ENCODE measurements at places on chromosomes 12 and 14.
A peak's percentile ranks its signal among the peaks of the same experiment; 100 is the strongest.

GRCh38 chr12:59372956-59373355, 222.9 kb upstream of the SLC16A7 start:
- no peak for DNase-seq

GRCh38 chr12:6052940-6053329, 71.5 kb downstream of the VWF start:
- DNase-seq = no peak

DNA sequence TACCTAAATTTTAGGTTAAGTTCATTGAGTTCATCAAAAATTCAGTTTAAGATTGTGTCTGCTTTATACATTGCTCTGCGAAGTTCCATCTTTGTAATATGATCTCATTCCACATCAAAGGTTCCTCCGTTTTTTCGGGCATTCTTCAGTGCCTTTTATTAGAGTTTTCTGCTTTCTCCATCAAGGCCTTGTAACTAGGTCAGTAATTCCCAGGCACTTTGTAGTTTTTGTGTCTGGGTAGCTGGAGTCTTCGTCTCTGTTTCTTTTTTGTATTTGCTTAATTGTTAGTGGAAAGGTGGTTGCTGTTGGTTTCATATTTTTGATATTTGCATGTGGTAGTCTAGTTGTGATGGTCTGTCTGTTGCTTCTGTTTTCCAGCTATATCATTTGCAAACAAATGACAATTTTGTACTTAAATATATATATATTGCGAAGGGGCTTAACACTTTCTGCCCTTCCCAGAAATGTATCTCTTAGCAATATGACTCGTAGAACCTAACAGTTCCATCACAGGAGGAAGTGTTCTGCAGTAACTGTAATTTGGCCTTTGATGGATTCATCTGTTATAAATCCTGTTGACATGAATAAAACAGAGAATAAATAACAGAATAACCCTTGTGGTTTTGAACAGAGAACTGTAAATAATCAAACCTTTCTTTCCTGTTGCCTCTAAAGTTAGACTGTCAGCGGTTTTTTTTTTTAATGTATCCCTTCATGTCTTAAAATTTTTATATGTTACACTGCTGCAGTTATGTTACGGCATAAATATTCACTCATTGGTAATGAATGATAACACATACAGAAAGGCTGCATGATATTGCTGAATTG, 88.4 kb upstream of the DYNC1H1 start:
- no peak for DNase-seq

GRCh38 chr12:44224399-44225148, 388.7 kb downstream of the TMEM117 start:
- no peak for DNase-seq

DNA sequence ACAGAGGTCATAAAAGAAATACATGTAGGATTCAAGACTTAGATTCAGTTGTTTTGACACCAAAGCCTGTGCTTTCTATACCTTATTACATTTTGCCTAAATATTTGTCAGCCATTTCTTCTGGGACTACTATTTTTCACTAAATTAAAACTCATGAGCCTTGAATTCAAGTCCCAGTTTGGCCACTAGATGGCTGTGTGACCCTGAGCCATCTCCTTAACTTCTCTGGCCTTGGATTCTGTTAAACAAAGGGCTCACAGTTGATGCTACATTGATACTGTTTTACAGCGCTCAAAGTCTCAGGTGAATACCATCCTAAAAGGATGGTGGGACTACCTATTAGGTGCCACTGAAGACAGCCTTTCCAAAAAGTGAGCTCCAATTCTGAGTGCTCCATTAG, 39.6 kb upstream of the CCDC198 start:
- DNase-seq = peak; percentile 7

GRCh38 chr12:44812062-44812461, 64.1 kb downstream of the NELL2 start:
- no peak for DNase-seq

DNA sequence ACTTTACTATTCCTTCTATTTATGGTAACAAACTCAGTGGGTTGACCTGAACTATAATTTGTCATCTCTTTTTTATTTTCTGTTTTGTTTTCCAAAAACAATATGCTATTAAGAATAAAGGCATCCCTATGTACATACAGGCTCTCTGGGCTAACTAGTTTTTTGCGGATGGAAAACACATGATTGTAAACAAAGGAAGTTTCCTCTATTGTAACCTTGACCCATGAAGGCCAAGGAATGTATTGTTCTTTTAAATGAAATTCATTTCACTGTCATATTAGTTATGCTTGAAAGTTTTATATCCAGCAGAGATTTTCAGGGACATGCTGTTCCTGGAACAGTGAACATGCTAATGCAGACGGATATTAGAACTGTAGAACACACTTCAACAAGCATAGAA, 705.0 kb upstream of the SEL1L start:
- DNase-seq = no peak

GRCh38 chr12:109092497-109093021, 713 bp downstream of the ALKBH2 start:
- DNase-seq = no peak

DNA sequence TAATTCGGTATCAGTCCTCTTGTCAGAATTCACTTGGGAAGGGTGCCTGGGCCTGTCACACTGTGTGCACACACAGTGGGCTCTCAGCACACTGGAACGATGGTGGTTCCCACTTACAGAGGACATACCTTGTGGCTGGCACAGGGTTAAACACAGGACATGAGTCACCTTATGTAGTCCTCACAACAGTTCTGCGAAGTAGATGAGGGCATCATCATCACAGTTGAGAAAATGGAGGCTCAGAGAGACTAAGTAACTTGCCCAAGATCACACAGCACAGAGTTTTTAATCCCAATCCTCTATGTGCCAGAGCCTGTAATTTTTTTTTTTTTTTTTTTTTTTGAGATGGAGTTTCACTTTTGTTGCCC, 90.7 kb downstream of the NINJ2 start:
- DNase-seq = no peak

GRCh38 chr12:51863363-51863932, 14.9 kb upstream of the FIGNL2 start:
- DNase-seq = no peak

DNA sequence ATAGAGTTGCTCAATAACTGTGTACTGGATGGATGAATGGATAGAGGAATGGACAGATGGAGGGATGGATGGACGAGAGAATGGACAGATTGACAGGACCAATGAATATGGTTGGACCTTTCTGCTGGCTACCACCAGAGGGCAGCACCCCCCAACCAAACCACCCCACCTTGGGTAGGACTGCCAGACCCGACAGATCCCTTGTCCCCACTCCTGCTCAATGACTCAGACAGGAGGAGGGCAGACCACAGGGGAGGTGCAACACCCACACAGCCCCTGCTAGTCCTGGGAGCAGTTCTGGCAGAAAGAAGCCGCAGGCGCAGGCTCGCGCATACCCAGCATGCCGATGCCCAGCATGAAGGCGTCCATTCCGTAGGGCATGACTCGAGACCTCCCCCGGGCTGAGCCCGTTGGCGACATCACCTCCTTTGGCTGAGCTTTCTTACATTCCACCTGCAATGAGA, 12.4 kb downstream of the MSI1 start:
- DNase-seq = peak; percentile 72

DNA sequence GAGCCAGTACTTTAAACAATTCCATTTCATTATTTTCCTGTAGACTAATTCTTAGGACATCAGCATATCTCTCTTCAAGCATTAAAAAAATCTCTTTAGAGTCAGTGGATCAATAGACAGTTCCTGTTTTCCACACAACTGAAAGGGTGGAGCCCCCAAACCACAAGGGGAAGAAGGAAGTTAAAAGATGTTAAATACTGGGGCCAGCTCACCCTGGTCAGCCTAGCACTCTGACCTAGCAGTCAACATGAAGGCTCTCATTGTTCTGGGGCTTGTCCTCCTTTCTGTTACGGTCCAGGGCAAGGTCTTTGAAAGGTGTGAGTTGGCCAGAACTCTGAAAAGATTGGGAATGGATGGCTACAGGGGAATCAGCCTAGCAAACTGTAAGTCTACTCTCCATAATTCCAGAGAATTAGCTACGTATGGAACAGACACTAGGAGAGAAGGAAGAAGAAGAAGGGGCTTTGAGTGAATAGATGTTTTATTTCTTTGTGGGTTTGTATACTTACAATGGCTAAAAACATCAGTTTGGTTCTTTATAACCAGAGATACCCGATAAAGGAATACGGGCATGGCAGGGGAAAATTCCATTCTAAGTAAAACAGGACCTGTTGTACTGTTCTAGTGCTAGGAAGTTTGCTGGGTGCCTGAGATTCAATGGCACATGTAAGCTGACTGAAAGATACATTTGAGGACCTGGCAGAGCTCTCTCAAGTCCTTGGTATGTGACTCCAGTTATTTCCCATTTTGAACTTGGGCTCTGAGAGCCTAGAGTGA, at the start of gene LYZ:
LYZ (plus strand) TSS at position 220 of the 777 bp plus-strand sequence; CDS start at position 248, 28 bp downstream.
- DNase-seq = no peak

DNA sequence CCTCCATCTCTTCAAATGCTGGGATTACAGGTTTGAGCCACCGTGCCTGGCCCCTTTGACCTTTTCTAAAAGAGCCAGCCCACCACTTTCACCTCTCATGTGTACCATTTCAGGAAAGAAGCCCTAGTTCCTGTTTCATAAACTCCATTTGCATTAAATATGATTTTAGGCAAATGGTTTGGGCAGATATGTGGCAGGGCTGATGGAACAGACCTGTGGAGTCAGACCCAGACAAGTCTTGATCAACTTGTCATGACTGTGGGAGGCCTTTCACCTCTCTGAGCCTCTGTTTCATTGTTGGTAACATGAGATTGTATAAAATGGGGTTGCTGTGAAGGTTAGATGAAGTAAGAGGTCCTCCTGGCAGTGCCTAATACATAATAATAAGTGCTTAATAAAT, 5.2 kb upstream of the MAP3K9 start:
- DNase-seq = no peak

GRCh38 chr12:89389755-89390661, 37.7 kb upstream of the DUSP6 start:
- DNase-seq = peak; percentile 29

GRCh38 chr12:131415781-131416180, 295.1 kb upstream of the SFSWAP start:
- no peak for DNase-seq

GRCh38 chr14:55302367-55303124, 31.3 kb downstream of the FBXO34 start:
- DNase-seq = no peak
